Hepatic stellate cell (primary cell): ENCODE measurements at places on chromosomes 5 and 9.

GRCh38 chr5:135829681-135830383 lies 4.6 kb upstream of the SLC25A48 start:
- DNase-seq: peak; percentile 77

GRCh38 chr9:94805051-94805489 lies 78.6 kb downstream of the AOPEP start:
- DNase-seq: no peak

DNA sequence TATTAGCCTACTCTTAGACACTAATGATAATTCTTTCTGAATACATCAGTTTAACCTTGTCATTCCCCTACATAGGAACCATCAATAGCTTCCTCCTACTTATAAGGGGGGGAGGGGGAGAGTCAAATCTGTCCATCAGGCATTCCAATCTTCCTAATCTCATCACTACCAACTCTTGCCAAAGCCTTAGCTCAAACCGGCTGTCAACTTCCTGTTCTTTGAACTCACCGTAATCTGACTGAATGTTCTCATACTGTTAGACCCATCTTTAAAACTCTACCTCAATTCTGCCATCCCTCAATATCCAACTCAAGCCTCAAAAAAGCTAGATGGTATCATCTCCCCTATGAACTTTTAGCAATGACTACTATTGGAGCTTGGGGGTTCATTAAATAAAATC lies 41.9 kb upstream of the RNF38 start:
- DNase-seq: no peak

- DNase-seq: peak; percentile 61
These were observed 2.8 kb upstream of the OR2V1 start for GRCh38 chr5:181133610-181134231.

GRCh38 chr9:88420227-88420626 lies 32.0 kb downstream of the SPIN1 start:
- DNase-seq: no peak

- DNase-seq: no peak
These were observed 27.4 kb downstream of the IRX2 start for GRCh38 chr5:2724031-2724581.

GRCh38 chr9:4126184-4126865 lies 173.5 kb downstream of the GLIS3 start:
- peak; percentile 53 for DNase-seq

GRCh38 chr9:13450723-13451122 lies 171.2 kb upstream of the MPDZ start:
- DNase-seq: no peak

GRCh38 chr5:30878746-30879145 lies 314.7 kb upstream of the CDH6 start:
- DNase-seq: no peak

GRCh38 chr5:88787856-88788255 lies 95.1 kb downstream of the MEF2C start:
- DNase-seq: no peak

DNA sequence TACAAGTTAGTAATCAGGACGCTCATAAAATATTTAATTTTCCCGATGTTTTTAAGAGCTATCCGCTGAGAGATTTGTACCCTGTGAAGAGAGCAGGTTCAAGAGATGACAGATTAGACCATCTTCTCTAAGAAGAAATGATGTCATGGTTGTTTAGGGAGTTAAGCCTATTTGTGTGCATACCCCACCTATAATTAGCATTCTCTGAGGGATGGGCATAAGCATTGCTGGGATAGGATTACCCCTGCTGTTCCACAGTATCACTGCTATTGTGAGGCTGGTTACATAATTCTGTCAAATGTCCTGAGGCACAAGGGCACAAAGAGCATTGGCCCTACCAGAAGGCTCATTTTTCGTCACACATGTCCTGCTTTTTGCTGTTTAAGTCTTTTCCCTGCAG lies 687.0 kb downstream of the CETN3 start:
- no peak for DNase-seq

DNA sequence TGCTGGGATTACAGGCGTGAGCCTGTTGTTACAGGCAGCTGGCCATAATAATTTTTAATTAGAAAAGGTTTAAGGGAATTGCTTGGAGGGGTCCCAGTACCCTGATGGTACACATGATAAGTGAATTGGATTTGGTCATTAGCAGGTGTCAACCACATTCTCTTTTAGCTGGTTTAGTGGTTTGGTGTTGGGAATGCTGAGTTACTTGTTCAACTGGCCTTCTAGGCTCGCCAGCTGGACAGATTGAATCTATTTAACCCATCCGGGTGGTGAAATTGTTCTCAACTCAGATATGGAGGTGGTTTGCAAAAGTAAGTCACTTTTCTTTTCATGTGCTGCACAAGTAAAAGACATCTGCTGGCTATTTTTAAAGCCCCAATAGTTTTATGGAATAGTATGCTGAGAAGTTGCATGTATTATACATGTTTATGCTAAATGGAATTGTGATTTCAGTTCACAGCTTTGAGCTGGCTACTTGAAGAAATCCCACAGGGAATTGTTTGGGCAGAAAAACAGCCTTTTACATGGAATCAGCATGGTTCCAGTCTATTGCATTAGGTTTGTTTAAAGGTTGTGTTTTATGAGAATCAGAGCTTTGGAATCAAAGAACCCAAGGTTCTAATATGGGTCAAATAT lies 149.8 kb upstream of the SLC28A3 start:
- DNase-seq: no peak

GRCh38 chr5:103354446-103354845 lies 95.9 kb downstream of the MACIR start:
- DNase-seq: no peak

- DNase-seq: no peak
These were observed 44.1 kb upstream of the SELENOP start for GRCh38 chr5:42855811-42856210.

DNA sequence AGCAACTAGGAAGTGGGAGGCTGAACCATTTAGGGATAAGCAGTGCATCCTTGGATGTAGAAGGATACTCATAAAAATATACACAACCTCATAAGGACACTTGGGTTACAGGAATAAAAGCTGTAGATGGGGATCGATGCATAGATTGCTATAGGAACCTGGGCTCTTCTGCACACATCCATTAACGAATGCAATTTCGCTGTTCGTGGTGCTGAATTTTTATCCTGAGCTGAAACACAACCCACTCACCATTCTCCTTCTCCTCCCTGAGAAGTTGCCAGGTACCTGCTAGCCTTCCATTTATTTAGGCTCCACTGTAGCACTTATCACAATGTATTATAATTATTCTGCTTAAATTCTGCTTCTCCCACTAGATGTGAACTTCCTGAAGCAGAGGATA lies 320.6 kb upstream of the BRINP1 start:
- DNase-seq: no peak

- DNase-seq: no peak
These were observed 24.8 kb downstream of the DPYSL3 start for GRCh38 chr5:147485046-147485445.

DNA sequence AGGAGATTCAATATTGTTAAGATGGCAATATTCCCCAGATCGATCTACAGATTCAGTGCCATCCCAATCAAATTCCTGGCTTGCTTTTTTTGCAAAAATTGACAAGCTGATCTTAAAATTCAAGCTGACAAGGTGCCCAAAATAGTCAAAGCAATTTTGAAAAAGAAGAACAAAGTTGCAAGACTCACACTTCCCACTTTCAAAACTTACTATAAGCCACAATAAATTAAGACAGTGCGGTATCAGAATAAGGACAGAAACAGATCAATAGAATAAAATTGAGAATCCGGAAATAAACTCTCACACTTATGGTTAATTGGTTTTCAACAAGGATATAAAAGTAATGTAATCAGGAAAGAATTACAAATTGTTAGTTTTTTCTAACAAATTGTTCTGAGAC lies 97.1 kb downstream of the NRG2 start:
- DNase-seq: no peak

- no peak for DNase-seq
These were observed 197.0 kb downstream of the PCSK1 start for GRCh38 chr5:96236051-96236450.

DNA sequence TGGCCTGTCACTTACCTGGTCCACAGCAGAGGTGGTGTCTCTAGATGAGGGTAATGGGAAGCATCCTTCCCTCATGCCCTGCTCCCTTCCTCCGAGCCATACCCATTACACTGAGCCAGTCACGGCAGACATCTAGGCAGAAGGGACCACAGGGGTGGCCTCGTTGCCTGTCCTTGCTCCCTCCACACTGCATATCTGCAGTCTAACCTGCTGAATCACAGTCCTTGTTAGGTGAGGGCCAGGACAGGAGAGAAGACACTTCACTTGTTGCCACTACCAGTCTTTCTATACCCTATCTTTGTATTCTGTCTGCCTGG lies 18.4 kb upstream of the SPINK4 start:
- no peak for DNase-seq

GRCh38 chr9:69605406-69605805 lies 66.8 kb downstream of the APBA1 start:
- DNase-seq: no peak

- peak; percentile 80 for DNase-seq
These were observed at the start of gene ISOC1 for GRCh38 chr5:129094087-129094923. TSS of gene ISOC1 (plus strand) at chr5:129094749. CDS start at chr5:129094767, 18 bp downstream.

GRCh38 chr5:137665678-137666460 lies 70.0 kb downstream of the KLHL3 start:
- no peak for DNase-seq

DNA sequence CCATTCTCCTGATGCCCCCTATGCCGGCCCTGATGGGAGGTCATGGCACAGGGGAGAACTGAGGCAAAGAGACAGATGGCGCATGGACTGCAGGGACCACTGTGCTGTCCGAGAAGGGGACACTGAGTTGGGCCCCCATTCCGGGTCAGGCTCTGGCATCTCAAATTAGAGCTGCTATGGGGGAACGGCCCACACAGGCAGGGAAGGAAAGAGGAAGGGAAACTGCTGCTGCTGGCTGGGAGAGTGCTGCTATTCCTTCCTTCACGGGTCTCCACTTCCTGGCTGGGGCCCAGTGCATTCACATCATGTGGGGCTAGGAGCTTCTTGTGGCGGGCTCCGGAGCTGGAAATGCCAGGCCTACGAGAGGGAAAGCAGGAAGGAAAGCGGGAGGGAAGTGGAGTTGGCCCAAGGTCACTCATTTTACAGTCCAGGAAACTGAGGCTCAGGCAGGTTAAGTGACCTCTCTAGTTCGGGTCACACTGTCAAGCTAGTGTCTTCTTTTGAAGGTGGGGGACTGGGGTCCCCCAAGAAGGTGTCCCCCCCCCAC lies 1.3 kb upstream of the CARD19 start:
- DNase-seq: no peak

- no peak for DNase-seq
These were observed 124.3 kb upstream of the SLC12A2 start for GRCh38 chr5:127959152-127959764.
